Fibroblast of gingiva (primary cell): ENCODE measurements at places on chromosomes 7 and 10.
A peak's percentile ranks its signal among the peaks of the same experiment; 100 is the strongest.

- no peak for DNase-seq
Measured at GRCh38 chr10:33579996-33580395, 245.5 kb upstream of the NRP1 start.

GRCh38 chr10:88342733-88343310, 240.3 kb downstream of the RNLS start:
- no peak for DNase-seq

- peak; percentile 97 for DNase-seq
Measured at GRCh38 chr10:114504769-114505579, 100.7 kb upstream of the AFAP1L2 start.

DNA sequence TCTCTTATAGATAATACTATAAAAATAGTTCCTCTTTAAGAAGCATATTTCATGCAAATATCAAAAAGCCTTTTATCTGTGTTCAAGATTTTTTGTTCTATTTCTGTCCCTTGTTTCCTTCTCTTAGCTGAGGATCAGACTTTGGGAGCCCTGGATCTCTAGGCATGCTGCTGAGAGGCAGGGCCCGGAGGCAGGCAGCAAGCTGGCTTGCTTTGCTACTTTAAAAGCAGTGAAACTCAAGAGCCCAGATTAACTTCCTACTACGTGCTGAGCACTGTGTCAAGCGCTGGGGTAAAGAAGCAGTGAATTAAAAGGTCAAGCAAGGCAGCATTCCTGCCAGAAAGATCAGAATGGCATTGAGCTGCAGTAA, 31.0 kb upstream of the ARID5B start:
- DNase-seq, result no peak

- DNase-seq, result no peak
Measured at GRCh38 chr10:71333129-71333887, 14.2 kb downstream of the SLC29A3 start.

DNA sequence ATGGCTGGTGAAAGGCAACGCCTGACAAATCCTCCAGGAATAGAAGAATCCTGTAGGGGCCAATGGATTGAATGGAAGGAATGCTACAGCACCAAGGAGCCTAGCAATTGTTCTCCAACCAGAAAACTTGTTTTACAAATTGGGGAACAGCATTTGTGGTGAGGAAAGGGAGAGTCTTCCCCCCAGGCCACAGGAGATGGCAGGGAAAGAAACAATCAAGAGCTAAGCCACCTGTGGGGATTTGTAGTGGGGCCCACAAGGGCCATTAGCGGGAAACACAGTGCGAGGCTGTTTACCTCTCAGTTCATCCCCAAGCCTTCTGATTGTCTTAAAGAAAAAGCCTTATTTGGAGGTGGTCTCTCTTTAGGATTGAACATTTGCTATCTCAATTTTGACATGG, 48.5 kb upstream of the KCNMA1 start:
- no peak for DNase-seq

- peak; percentile 54 for DNase-seq
Measured at GRCh38 chr7:150876817-150877526, 24.7 kb downstream of the AOC1 start.

GRCh38 chr10:69600761-69601330, 27.6 kb upstream of the NEUROG3 start:
- no peak for DNase-seq

DNA sequence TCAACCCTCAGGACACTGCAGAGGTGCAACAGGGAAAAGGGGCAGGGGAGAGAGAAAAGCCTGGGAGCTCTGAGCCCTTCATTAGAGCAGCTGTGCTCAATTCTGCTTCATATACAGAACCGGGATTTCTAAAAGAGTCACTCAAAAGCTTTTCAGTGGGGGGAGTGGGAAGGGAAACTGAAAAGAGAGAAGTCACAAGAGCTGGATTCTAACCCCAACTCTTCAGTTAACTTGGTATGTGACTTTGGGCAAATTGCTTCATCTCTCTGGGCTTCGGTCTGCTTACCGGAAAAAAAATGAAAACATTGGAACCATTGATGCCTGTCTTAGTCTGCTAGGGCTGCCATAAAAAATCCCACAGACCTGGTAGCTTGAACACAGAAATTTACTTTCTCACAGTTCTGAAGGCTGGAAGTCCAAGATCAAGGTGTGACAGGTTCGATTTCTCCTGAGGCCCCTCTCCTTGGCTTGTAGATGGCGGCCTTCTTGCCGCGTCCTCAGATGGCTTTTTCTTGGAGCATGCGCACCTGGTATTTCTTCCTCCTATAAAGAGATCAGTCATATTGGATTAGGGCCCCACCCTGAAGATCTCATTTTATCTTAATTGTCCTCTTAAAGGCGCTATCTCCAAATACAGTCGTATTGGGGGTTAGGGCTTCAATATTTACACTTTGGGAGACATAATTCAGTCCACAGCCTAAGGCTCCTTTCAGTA, 118.3 kb upstream of the KMT2E start:
- no peak for DNase-seq

DNA sequence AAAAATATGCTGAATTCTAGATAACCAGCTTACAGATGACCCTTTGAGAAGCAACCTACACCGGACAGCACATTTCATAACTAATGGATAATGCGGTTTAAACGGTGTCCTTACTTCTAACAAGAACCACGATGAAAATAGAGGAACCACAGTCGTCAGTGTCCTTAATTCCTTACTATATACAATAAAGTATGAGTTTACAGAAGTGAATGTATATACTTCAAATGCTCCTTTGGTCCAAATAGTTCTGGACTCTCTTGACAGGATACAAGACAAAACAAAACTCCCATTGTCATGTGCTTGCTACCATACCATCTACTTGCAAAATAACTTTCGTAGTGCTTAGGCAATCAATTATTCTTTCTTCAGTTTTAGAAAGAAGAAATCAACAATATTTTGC, 2.4 kb downstream of the NAMPT start:
- DNase-seq, result no peak

DNA sequence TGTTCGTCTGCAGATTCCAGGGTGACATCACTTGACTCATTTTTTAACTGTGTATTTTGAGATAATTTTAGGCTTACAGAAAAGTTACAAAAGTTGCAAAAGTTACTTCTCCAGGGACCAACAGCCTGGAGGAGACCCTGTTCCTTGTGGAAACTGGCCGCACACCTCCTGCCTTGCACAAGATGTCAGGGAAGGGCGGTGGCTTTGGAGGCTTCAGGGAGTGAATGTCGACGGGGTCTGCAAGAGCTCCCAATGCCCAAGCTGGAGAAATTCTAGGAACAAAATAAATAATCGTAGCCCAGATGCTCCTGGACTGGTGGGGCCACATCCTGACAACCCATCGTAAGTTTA, 62.2 kb upstream of the FAM20C start:
- DNase-seq, result no peak

DNA sequence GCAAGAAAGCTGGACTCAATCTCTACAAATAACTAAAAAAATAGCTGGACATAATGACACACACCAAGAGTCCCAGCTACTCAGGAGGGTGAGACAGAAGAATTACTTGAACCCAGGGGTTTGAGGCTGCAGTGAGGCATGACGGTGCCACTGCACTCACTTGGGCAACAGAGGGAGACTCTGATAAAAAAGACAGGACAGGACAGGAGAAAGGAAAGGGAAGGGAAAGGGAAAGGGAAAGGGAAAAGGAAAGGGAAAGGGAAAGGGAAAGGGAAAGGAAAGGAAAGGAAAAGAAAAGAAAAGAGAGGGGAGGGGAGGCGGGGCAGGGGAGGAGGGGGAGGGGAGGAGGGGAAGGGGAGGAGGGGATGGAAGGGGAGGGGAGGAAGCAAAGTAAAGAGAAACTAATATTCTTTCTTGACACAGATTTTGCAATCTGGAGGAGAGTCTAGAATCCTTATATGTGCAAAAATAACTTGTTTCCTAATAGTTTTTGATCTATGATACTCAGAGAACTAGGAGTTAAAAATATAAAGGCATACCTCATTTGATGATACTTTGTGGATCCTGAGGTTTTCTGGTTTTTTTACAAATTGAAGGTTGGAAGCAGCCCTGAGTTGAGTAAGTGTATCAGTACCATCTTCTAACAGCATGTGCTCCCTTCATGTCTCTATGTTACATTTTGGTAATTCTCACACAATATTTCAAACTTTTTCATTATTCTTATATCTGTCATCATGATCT, 8.0 kb downstream of the SAR1A start:
- no peak for DNase-seq

GRCh38 chr7:40733114-40733513, 598.3 kb downstream of the SUGCT start:
- no peak for DNase-seq

- no peak for DNase-seq
Measured at GRCh38 chr7:1848013-1848640, 178.1 kb downstream of the ELFN1 start.

DNA sequence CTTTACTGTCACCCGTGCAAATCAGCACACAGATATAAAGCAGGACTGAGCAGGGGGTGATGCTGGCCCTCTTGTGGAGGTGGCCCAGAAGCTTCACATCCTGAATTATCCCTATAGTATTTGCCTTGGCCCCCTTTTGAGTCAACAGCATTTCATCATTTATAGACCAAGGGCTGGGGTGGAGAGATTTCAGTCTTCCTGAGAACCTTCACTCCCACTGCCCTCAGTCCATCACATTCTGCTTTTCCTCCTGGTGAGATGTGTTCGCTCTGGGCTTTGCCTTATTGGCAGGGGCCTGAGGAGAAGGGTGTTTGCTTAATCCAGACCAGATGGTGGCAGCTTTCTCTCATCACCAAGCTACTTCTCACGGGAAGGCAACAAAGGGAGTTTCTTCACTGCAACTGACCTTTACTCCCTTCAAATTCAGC, 47.7 kb downstream of the NOC3L start:
- peak; percentile 66 for DNase-seq

GRCh38 chr7:108385834-108386422, 70.3 kb downstream of the NRCAM start:
- no peak for DNase-seq

GRCh38 chr7:12570534-12571461, at the start of gene SCIN:
Gene SCIN, plus strand, starts transcription at chr7:12570720. Its CDS starts 67 bp downstream, at chr7:12570787.
- DNase-seq, result no peak

- DNase-seq, result no peak
Measured at GRCh38 chr7:91801331-91801983, 79.0 kb downstream of the MTERF1 start.

GRCh38 chr10:78913219-78914059, 155.3 kb upstream of the ZMIZ1 start:
- DNase-seq, result no peak

DNA sequence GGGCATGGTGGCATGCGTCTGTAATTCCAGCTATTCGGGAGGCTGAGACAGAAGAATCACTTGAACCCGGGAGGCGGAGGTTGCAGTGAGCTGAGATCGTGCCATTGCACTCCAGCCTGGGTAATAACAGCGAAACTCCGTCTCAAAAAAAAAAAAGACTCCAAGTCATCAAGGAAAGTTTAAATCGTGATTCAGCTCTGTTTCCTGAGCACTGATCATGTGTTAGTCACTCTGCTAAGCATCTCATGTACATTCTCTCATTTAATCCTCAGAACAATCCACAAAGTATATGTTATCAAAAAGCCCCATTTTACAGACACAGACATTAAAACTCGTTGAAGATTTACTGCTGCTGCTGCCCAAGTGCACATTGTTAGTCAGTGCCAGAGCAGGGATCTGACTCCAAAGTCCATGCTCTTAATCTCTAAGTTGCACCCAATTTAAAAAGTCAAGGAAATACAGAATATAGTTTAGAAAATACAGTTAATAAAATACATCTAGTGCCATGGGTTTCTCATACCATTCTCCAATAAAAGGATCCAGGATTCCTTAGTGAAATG, 6.2 kb downstream of the PIK3AP1 start:
- DNase-seq, result no peak

- no peak for DNase-seq
Measured at GRCh38 chr10:71501402-71501801, 104.7 kb downstream of the CDH23 start.

GRCh38 chr10:32256613-32257437, 90.1 kb downstream of the EPC1 start:
- DNase-seq, result peak; percentile 45

- DNase-seq, result no peak
Measured at GRCh38 chr10:131049016-131049415, 262.5 kb downstream of the TCERG1L start.

DNA sequence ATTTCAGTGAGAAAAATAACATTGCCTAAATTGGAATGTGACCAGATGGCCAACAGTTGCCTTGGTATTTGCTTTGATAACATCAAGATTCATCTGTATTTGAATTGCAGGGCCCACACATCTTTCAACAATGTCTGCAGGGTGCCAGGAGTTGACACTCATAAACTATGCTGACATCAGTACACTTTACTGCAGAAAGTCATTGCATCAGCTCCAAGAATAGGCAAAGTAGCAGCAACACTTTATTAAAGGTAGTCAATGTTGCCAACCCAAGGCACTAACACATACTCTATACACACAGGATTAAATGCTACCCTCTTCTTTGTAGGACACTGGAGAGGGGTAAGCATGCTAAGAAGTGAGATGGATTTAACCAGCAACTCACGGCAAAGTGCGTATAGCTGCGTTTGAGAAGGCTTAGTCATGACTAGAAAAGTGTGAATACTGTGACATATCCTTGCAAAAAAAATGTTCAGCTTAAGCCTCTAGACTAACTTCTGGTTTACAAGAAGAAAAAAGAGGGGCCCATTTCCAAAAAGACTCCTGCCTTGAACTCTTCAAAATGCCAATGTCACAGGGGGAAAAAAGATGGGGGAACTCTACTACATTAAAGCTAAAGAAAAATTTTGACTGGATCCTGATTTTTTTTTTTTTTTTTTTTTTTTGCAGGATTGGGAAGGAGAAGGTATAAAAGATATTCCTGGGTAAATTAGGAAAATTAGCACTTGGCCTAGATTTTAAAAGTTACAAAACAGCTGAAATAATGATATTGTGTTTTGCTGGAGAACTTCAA, 2.2 kb downstream of the BBIP1 start:
- peak; percentile 84 for DNase-seq

GRCh38 chr10:85600744-85601081, 765.9 kb downstream of the GRID1 start:
- no peak for DNase-seq

DNA sequence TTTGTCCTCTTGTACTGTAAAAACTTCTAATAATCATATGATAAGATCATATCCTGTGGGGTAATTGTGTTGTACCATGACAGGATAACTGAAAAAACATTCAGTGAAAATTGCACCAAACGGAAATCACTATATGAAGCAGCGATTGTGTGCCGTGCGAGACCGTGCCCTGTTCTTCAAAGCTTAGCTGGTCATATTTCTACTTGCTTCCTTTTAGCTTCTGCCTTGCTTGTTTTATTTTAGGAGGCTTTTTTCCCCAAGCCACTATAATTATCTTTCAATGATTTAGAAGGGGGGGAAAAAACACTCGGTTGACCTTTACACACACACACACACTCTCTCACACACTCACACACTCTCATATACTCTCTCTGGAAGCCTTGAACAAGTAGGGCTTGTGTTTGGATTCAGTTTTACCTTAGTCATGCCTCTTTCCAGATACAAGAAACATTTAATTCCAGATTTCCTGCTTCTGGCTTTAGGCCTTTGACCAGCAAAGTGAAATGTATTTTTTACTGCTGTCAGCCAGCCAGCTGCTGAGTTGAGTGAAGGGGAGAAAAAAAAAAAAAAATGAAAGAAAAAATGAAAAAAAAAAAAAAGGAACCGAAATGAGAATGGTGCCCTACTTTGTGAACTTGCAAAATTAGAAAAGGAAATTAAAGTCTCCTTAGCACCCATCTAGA, 181.4 kb downstream of the ARID5B start:
- peak; percentile 47 for DNase-seq
